ENCODE measurements at places on chromosomes 16 and 17.

- DNase-seq: no peak
These were observed 3.8 kb downstream of the ARSG start for GRCh38 chr17:68295086-68295485.

DNA sequence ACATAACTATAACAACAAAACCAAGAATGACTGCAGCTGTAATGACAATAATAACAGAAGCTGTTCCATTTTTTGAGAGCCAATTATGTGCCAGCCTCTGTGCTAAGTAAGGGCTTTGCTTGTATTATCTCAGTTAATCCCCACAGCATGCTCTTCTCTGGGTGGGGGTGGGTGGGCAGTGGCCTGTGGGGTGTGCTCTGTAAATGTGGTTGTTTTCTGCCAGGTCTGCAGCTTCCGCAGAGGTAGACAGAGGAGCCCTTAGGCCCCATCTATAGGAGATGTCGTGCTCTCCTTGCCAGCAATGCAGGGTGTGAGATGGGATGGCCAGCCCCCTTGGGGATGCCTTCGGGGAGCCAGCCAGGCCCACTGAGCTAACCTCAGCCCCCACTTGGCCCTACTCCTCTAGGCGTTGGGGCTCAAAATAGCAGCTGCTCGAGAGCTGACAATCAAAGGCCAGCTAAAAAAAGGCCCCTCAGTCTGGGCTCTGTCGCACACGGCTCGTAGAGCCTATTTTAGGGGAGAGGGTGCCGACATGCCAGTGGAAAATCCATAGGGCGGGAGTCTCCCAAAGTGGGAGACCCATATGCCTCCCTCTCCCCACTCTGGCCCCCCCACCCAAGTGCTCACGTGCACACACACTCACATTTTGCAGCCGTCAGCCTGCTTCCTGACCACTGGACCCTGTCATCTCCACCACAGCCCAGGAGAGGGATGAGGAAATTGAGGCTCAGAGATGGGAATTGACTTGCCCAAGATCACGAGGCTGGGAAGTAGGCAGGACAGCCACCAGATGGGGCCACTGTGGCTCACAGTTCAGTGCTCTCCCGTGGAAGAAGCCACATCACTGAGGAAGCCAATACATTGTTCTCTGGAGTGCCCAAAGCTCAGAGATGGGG lies 15.8 kb downstream of the CDH16 start:
- no peak for DNase-seq

DNA sequence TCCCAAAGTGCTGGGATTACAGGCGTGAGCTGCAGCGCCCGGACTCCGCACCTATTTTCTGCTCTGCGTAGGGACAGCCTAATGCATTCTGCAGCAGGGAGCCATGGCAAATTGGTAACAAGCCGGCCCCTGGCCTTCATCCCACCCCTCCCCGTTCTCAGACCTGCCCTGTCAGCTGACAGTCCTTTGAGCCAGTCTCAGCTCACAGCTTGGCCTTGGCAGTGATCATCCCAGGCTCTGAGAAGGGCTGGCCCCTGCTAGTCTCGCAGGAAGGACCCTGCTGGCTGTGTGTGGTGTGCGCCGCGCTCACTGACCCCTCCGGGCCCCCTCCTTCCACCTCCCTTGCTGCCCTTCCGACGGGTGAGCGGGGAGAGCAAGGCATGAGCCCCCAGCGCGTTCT lies 10.3 kb upstream of the NPTX1 start:
- DNase-seq: no peak

GRCh38 chr17:77441130-77441920 lies 300.6 kb downstream of the SEC14L1 start:
- peak; percentile 82 for DNase-seq

GRCh38 chr16:88356124-88356726 lies 26.5 kb upstream of the ZNF469 start:
- DNase-seq: no peak

- DNase-seq: no peak
These were observed at the start of gene SRL for GRCh38 chr16:4241928-4242283. Gene SRL (minus strand): TSS chr16:4242080. CDS start chr16:4242067, 13 bp downstream.

GRCh38 chr17:75558666-75559530 lies 28.7 kb upstream of the MYO15B start:
- no peak for DNase-seq

DNA sequence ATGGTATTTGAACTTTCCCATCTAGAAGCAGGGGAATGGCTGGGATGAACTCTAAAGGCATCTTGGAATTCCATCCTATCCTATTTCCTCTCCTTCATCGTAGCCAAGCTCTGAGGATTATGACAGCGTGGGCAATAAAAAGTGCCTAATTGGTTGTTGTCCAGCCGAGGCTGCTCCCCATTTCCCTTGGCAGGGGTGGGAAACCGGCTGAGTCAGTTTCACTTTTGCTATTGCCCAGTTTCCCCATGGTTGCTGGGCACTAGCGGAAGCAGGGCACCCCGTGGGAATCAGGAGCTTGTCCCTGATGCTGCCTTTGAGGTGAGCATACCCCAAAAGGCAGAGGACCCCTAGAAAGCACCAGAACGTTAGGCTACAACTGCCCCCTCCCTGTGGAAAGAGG lies 13.8 kb upstream of the SP2 start:
- no peak for DNase-seq

DNA sequence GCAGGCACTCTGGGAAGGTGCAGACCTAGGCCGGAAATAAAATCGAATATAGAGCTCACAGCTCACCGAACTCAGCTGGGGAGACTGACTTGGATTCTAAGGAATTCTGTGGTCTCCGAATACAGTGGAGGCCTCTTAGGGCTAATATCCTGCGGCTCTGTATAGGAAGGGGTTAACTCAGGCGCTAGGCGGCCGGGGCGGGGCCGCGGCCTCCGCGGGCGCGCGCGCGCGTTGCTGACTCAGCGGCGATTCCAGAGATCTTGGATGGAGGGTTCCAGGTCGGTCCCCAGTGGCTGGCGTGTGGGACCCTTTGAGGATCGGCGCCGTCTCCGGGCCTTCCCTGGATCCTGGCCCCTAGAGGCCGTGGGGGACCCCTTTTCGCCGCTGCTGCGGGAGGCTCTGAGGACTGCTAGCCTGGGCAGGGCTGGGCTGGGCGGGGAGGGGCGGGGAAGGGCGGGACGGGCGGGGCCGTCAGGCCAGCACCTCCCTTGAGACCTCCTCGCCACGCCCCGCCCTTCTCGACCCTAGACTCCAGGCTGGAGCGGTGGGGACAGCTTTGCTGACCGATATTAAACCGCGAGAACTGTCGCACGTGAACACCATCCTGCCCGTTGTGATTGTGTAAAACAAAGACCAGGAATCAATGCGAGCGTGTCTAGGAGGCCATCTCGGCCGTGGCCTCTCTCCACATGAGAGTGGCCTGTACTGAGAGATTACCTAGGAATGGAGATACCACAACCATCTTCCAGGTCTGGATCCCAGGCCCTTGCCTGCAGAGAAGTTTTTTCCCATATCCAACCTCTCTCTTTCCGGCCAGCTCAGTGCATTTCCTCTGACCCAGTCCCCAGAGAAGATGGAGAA lies 1.4 kb upstream of the PLEKHH3 start:
- peak; percentile 89 for DNase-seq

- DNase-seq: no peak
These were observed 67.8 kb upstream of the CDH5 start for GRCh38 chr16:66298571-66299120.

GRCh38 chr16:27486344-27486743 lies 63.4 kb downstream of the GTF3C1 start:
- no peak for DNase-seq

- no peak for DNase-seq
These were observed 7.5 kb downstream of the SNTB2 start for GRCh38 chr16:69194488-69194887.

- peak; percentile 70 for DNase-seq
These were observed 122.2 kb downstream of the CCDC182 start for GRCh38 chr17:57622683-57623433.

DNA sequence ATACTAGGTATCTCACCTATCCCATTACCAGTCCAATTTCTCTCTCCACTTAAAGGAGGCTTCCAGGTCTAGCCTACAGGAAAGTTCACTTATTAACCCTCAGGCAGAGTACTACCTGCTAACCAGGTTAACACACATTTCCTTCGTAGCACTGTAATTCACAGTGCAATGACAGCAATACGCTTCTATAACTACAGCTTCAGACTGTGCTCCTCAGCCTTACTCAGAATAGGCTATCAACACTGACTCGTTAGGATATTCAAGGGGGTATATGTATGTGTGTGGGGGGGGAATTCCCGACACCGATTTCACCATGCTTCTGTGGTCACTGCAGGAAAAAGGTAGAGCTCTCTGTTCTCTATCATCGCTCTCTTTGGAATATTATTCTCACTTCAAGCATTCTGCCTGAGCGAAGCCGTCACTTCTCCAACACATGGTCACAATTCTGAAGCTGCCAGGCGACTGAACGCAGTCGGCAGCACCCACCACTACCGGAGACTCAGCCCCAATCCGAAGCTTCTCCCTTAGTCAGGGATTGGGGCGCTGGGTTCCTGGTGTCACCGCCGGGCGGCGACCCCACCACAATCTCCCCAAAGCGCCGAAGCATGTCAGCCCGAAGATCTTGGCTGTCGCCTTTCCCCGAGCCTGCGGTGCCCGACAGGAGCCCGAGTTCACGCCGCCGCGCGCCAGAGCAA lies 618 bp downstream of the GGA3 start:
- no peak for DNase-seq

DNA sequence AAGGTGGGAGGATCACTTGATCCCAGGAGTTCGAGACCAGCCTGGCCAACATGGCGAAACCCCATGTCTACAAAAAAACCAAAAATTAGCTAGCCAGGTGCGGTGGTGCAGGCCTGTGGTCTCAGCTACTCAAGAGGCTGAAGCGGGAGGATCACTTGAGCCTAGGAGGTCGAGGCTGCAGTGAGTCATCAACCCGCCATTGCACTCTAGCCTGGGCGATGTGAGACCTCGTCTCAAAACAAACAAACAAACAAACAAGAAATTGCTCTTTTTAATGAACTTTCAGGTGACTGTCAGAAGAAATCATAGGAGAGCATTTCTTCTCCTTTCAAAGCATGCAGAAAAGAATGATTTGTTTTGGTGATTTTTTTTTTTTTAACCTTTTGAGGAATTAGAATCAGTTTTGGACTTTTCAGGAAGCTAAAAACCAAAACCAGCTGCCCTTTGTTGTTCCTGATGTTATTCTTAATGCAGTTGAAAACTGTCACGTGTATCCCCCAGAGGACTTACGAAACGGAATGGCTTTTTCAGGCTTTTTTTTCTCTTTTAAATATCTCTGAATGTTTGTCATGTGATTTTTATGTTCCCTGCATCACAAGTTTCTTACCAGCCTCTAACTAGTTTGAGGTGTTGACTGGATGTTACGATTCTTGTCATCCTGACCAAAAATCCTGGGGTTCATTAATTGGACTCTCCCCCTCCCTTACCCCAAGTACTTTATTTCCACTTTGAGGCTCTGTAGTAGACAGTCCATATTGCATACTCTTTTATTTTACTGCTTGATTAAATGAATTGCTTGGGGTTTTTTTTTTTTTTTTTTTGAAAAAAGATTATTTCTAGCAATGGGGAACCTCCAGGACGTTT lies 34.1 kb downstream of the SNX29 start:
- DNase-seq: no peak

- no peak for DNase-seq
These were observed 34.1 kb downstream of the EEF2K start for GRCh38 chr16:22240023-22240710.

- DNase-seq: no peak
These were observed 44.2 kb upstream of the MTSS2 start for GRCh38 chr16:70730031-70730430.

DNA sequence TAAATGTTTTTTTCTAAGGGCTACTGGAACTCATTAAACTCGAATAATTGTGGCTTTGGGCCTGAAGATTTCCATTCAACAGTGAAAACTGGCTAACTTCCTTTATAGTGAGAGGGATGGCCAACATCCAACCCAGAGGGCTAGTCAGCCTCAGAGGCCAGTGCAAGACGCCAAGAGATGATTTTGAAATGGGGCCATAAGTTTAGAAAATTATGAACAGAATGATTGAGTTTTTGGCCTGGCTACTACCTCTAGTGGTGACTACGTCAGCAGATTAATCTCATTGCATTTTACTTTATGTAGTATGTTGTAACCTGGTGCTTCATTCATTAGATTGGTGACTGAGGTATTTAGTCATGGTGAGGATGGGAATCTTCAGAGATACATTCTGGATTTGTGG lies 28.4 kb downstream of the HAPSTR1 start:
- DNase-seq: no peak

- no peak for DNase-seq
These were observed 78.0 kb downstream of the MPRIP start for GRCh38 chr17:17120294-17120693.

- DNase-seq: peak; percentile 71
These were observed 15.0 kb upstream of the CPD start for GRCh38 chr17:30363715-30364202.

DNA sequence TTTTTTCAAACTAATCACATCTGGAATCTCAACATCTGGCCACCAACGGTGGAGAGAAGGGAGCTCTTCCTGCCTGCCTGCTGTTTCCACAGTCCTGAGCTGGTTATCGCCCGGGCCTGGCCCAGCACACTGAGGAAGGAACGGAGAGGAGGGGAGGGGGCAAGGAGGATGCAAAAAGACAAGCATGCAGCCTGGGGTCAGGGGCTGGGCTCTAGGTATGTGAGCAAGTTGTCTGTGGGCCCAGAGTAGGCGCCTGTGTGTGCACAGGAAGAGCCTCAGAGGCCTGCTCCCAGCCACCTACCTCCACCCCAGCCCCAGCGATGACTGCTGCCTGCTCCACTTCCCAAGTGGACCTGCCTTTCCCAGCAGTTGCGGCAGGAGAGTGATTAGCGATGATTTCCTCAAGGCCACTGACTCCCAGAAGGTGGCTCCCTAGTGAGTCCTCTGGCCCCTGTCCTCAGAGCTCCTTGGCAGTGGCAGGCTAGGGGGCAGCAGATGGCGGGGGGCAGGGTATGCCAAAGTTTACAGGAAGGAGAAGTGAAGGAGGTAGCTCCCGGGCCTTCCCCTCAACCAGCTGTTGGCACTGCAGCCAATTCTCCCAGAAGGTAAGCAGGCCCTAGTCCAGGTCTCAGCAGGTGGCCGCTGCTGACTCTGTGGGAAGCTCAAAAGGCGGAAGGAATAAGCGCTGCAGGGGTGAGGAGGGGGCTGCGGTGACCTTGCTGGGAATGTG lies 27.0 kb upstream of the RASD1 start:
- DNase-seq: no peak

- no peak for DNase-seq
These were observed 6.0 kb downstream of the TMEM106A start for GRCh38 chr17:43217614-43218087.

GRCh38 chr17:49239963-49240362 lies 9.4 kb upstream of the PHOSPHO1 start:
- no peak for DNase-seq

DNA sequence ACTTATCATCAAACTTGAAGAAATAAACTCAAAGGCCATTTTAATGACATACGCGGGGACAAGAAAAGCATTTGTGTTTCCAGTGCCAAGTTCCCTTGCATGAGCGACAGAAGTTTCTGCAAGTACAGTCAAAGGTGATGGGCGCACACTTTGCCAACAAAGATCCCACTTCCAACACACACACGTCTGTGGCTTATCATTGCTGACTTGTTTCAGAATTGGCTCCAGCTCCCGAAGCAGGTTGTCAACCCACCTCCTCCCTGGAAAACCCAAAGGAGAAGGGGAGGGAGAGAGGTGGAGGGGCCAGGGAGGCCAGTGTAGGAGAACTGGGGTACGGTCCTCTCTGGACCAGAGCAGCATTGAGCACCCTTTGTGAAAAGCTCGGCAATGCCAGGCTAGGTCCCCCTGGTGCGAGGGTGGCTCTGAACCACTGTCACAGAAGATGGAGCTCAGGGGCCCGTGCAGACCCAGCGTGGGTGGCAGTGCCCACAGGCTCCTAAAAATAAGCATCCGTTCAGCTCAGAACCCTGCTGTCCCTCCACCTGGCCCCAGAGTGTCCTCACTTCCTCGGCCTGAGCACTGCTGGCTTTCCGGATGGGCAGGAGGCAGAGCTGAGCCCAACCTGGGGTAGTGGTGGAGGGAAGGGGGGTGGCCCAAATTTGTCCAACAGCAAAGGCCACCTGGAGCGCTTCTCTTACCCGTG lies 33.2 kb downstream of the RBFOX3 start:
- no peak for DNase-seq

Measured in GM10248 (cell line).